Metanephros (tissue), 2 donors: ENCODE measurements at places on chromosomes 2 and 18. TPM values are rescaled to one million over a fixed set of nuclear protein-coding genes. Genes with fewer than 3 reads are reported as not detected.

CYRIA gene
- 3.7 TPM for total RNA-seq

POTEI gene
- 0.06 TPM for total RNA-seq

SH3BP4 gene
- total RNA-seq = 47.8 TPM

SLC39A6 gene
- total RNA-seq = 59.3 TPM

VAMP8 gene
- total RNA-seq = 37.7 TPM

OTOF gene
- 1.4 TPM for total RNA-seq

CYTIP gene
- total RNA-seq = 16.8 TPM

HSBP1L1 gene
- 13.0 TPM for total RNA-seq
